ENCODE measurements at places on chromosomes 2 and 18.

- no peak for DNase-seq
Observed at GRCh38 chr2:192379736-192380135, 185.0 kb upstream of the TMEFF2 start.

DNA sequence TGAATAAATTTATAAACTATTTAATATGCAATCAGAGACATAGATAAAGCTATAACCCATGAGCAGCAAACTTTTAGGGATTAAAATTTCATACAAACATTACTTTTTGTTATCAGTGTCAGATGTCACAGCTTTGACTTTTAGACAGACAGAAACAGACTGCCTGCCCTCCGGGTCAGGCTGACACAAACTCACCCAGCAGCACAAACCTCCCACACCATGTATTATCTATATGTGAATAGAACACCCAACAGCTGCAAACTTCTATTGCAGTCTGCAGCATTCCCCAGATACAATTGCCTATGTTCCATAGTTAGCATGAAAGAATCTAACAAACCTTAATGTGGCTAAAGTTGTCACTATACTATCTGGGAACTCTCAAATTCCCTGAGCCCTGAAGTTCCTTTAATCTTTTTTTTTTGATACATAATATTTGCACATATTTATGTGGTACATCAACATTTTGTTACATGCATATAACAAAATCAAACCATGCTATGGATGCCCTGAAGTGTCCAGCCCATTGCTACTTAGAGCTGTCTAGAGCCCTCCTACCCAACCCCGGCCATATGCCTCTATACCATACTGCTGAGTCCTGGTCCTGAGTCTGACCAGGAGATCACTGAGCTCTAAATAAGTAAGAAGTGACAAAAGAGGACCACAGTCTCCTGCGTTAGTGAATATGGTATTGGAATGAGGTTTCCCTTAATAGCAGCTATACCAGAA, 214.4 kb downstream of the ZNF385B start:
- no peak for DNase-seq

GRCh38 chr2:100643467-100643866, 80.7 kb downstream of the PDCL3 start:
- no peak for DNase-seq

GRCh38 chr2:165572151-165572550, 102.7 kb downstream of the CSRNP3 start:
- no peak for DNase-seq

GRCh38 chr2:16663121-16663905, 2.3 kb downstream of the CYRIA start:
- no peak for DNase-seq

- DNase-seq: no peak
Observed at GRCh38 chr2:152062125-152063091, 36.4 kb downstream of the CACNB4 start.

DNA sequence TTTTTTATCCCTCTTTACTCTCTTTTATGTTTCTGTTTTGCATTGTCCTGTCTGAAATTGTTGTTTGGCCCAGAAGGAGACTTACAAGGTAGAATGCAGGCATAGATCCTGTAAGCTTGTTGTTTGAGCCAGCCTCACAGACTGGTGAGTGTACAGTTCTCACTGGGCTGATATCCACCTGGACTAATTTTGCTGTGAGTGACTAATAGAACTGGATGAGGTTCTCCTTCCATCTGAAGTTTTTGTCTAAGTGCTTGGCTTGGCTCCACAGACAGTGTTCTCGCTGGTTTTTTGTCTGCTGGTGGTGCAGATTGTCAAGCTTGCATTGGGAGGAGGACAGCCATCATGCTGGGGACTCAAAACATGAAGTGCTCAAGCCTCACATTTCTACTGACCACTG, 495.7 kb downstream of the TSN start:
- no peak for DNase-seq
